Esophagus squamous epithelium (tissue), 5 donors: ENCODE measurements at places on chromosomes 5 and 9.

DNA sequence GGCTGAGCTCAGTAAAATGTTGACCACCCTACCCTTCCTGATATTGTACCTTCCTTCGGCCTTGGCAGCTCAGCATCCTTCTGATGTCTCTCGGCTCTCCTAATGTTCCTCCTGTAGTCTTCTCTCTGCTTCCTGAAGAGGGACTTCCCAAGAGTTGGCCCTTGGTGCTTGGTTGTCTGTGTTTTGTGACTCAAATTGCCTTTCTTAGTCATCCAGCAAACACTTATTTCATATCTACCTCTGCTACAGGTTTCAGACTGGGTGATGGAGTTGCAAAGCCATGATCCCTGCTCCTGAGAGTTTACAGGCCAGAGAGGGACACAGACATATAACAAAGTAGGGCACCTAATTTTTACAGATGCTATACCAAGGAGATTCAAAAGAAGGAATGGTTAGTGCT is 70.1 kb downstream of the SV2C start:
- H3K27me3 ChIP-seq, result peaks cover 7% of the 10 kb centered on the region
- H3K27ac ChIP-seq, result no peak overlapping the region
- no peaks in the 10 kb centered on the region for H3K4me1 ChIP-seq
- no peak overlapping the region for H3K4me3 ChIP-seq
- no peaks in the 10 kb centered on the region for H3K36me3 ChIP-seq

DNA sequence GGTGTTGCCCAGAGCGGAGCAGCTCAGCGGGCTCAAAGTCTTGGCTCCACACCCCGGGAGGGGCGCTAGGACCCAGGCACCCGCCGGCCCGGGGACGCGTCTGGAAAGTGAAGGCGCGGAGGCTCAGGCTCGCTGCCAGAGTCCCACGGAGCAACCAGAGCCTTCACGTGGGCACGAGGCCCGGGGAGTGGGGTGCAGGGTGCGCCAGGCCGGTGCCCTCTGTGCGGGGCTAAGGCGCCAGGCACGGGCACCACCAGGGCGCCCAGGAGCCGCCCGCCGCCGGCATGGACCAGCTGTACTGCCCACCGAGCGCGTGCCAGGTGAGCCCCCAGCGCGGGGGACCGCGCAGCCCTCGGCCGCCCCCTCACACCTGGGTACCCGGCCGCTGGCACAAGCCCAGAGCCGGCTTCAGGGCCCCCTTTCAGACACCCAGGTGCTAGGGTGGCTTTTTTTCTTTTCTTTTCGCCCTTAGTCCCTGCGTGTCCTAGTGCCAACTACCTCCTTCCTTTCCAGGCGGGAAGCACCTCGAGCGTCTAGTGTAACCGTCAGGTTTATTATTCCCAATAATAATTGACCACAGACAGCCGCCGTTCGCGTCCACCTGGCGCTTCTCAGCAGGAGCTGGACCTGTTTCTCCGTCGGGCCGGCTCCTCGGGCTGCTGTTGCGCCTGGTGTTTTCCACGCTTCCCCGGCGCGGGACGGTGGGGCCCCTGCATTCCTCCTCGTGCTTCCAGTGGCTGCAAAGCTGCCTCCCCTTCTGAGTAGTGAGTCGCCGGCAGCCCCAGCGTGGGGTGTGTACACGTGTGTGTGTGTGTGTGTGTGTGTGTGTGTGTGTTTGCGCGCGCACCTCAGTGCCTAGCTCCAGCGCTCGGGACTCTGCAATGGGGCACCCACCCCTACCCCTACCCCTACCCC is 30.1 kb upstream of the PDE8B start:
- no peaks in the 10 kb centered on the region for H3K36me3 ChIP-seq
- DNase-seq, result no peak
- H3K27ac ChIP-seq, result no peak overlapping the region
- H3K4me1 ChIP-seq, result no peaks in the 10 kb centered on the region
- peak overlapping the region; percentile 53 for H3K4me3 ChIP-seq

DNA sequence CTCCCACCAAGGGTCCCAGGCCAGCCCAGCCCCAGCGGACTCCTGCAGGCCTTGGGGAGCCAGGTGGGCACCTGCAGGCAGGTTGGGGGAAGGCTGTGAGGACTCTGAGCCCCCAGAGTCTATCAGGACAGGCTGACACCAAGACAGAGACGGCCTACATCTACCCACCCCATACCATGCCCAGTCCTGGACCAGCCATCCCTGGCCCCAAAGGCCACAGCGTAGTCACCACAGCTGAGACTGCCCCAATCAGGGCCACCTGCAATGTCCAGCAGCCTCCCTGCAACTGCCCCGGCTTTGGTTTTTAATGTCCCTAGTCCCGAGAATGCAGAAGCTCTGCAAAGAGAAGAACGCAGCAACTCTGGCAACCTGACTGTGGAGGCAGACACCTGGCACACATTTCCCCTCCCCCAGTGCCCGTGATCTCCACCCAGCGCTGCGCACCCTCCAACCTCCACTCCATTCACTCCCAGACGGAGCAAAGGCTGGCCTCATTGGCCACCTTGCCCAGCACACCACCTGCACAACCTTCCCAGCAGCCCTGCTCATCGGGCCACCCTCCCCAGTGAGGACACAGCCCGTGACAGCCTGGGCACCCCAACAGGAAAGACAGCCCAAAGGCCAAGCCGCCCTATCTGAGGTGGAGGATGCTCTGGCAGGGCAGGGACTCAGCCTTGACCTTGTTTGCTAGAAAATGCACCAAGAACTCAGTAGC is 14.9 kb downstream of the ADAMTS2 start:
- H3K27me3 ChIP-seq, result no peaks in the 10 kb centered on the region
- H3K4me3 ChIP-seq, result no peak overlapping the region
- H3K4me1 ChIP-seq, result no peaks in the 10 kb centered on the region
- no peak for DNase-seq
- H3K27ac ChIP-seq, result no peak overlapping the region
- no peaks in the 10 kb centered on the region for H3K36me3 ChIP-seq

DNA sequence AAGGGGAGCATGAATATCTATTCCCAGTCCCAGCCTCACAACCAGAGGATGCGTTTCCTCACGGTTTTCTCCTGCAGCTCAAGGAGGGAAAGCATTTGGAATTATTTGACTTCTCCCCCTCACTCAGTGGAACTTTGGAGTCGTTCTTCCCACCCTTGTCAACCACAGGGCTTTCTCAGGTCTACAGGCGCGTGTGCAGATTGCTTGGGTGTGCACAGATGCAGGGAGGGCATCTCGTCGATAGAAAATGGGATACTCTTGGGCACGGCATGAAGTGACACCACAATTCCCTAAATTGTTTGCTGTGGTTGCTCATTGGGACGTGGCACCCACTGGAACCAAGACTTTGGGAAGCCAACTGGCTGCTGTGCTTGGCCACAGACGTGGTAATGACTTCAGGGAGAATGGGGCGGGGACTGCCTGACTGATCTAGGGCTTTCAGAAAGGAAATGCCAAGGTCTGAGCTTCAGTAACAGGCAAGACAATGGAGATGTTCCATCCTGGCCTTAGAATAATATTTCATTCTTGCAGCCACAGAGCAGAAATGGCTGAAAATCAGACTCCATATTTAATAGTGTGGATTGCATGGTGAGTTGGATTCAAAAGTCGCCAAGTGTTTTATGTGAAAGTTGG is 12.2 kb upstream of the OBP2B start:
- DNase-seq, result no peak
- no peak overlapping the region for H3K4me3 ChIP-seq
- H3K36me3 ChIP-seq, result no peaks in the 10 kb centered on the region
- H3K4me1 ChIP-seq, result peaks cover 9% of the 10 kb centered on the region

GRCh38 chr5:75660678-75661465 is 49.6 kb downstream of the ANKDD1B start:
- H3K27ac ChIP-seq, result no peak overlapping the region
- no peak overlapping the region for H3K4me3 ChIP-seq
- DNase-seq, result no peak
- H3K27me3 ChIP-seq, result no peaks in the 10 kb centered on the region
- H3K4me1 ChIP-seq, result peaks cover 15% of the 10 kb centered on the region
- H3K36me3 ChIP-seq, result no peaks in the 10 kb centered on the region

- H3K4me3 ChIP-seq, result no peak overlapping the region
- no peak overlapping the region for H3K27ac ChIP-seq
- no peak for DNase-seq
- no peaks in the 10 kb centered on the region for H3K27me3 ChIP-seq
- no peaks in the 10 kb centered on the region for H3K36me3 ChIP-seq
These were observed 377.5 kb upstream of the RIOK2 start for GRCh38 chr5:97560599-97560993.

- no peak overlapping the region for H3K4me3 ChIP-seq
- H3K36me3 ChIP-seq, result peaks cover 56% of the 10 kb centered on the region
- no peak for DNase-seq
- no peaks in the 10 kb centered on the region for H3K27me3 ChIP-seq
These were observed 15.9 kb downstream of the GRHPR start for GRCh38 chr9:37438359-37438758.
